ENCODE measurements at places on chromosomes 5 and 9. TPM values are rescaled to one million over a fixed set of nuclear protein-coding genes. Genes with fewer than 3 reads are reported as not detected.

DNA sequence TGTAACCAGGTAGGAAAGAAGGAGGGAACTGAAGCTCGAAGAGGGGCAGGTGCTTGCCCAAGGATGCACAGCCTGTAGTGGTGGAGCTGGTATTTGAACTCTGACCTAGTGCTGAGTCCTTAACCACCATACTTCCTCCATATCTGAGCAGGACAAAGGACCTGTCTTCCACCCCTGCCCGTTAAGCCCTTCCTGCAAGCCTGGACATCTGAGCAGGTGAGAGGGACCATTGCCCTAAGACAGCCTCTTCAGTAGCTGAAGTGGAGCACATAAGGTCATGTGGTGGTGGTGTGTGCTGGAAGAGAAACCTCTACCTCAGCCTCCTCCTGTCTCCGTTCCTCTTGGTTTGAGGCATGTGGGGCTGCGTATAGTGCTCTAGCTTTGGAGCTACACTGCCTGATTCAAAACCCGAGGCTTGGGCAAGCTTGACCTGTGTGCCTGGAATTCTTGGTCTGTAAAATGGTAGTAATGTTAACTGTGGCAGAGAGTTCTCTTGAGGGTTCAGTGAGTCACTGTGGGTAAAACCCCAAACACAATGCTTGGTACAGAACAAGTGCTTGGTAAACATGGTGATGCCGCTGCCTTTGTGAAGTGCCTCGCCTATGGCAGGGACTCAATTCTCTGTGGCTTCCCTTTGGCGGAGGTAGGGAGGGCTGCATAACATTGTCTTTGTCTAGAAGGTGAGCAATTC is 7.4 kb downstream of the GALNT10 start:
- no peaks in the 10 kb centered on the region for H3K27me3 ChIP-seq
- peaks cover 54% of the 10 kb centered on the region for H3K4me1 ChIP-seq
- no peaks in the 10 kb centered on the region for H3K36me3 ChIP-seq
- H3K27ac ChIP-seq, result peak overlapping the region; percentile 26
- no peak overlapping the region for H3K4me3 ChIP-seq
- DNase-seq, result peak; percentile 34

- no peak overlapping the region for H3K4me3 ChIP-seq
- no peaks in the 10 kb centered on the region for H3K4me1 ChIP-seq
- no peaks in the 10 kb centered on the region for H3K27me3 ChIP-seq
- H3K36me3 ChIP-seq, result no peaks in the 10 kb centered on the region
- H3K27ac ChIP-seq, result no peak overlapping the region
Measured at GRCh38 chr9:69499407-69499806, 172.8 kb downstream of the APBA1 start.

- no peak overlapping the region for H3K4me3 ChIP-seq
- no peak overlapping the region for H3K27ac ChIP-seq
- H3K36me3 ChIP-seq, result peaks cover 61% of the 10 kb centered on the region
- no peaks in the 10 kb centered on the region for H3K27me3 ChIP-seq
- DNase-seq, result no peak
Measured at GRCh38 chr9:136447173-136447778, 7.6 kb upstream of the INPP5E start.

ARSI gene
- total RNA-seq, result not detected

GRCh38 chr9:126704892-126705766 is 91.4 kb downstream of the LMX1B start:
- no peaks in the 10 kb centered on the region for H3K36me3 ChIP-seq
- peaks cover 17% of the 10 kb centered on the region for H3K27me3 ChIP-seq
- peak; percentile 81 for DNase-seq
- no peak overlapping the region for H3K27ac ChIP-seq
- H3K4me3 ChIP-seq, result no peak overlapping the region

PCDHGB3 gene
- total RNA-seq, result 0.18 TPM

GRCh38 chr5:56148453-56148971 is 84.6 kb downstream of the ANKRD55 start:
- no peak overlapping the region for H3K27ac ChIP-seq
- H3K4me3 ChIP-seq, result no peak overlapping the region
- peaks cover 73% of the 10 kb centered on the region for H3K4me1 ChIP-seq
- no peaks in the 10 kb centered on the region for H3K36me3 ChIP-seq

INSL6 gene
- total RNA-seq, result not detected

GRCh38 chr5:67267512-67268216 is 71.1 kb upstream of the CD180 start:
- DNase-seq, result no peak
- no peak overlapping the region for H3K4me3 ChIP-seq
- no peaks in the 10 kb centered on the region for H3K27me3 ChIP-seq
- H3K27ac ChIP-seq, result no peak overlapping the region

PTGES gene
- not detected for total RNA-seq

DNA sequence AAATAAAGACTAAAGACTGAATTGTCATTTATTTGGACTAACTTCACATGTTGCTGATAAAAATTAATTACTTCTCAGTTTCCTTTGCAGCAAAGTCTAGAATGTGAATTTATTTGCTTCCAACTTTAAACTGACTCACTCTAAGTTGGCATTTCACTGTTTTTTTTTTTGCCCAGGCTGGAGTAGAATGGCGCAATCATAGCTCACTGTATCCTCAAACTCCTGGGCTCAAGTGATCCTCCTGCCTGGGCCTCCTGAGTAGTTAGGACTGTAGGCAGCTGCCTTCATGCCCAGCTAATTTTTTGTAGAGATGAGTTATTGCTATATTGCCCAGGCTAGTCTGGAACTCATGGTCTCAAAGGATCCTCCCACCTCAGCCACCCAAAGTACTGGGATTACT is 3.5 kb downstream of the CCNB1 start:
- H3K27me3 ChIP-seq, result no peaks in the 10 kb centered on the region
- H3K4me1 ChIP-seq, result peaks cover 18% of the 10 kb centered on the region
- H3K27ac ChIP-seq, result no peak overlapping the region
